ENCODE measurements at places on chromosomes 7 and 10. TPM values are rescaled to one million over a fixed set of nuclear protein-coding genes. Genes with fewer than 3 reads are reported as not detected.
A peak's percentile ranks its signal among the peaks of the same experiment; 100 is the strongest.

The MSMB gene
- not detected for total RNA-seq

The MDH2 gene
- 136 TPM for total RNA-seq

The LEP gene
- not detected for total RNA-seq

The SSC4D gene
- 0.60 TPM for total RNA-seq

The CALN1 gene
- not detected for total RNA-seq

The ENTPD1 gene
- total RNA-seq, result not detected

The OR2A5 gene
- not detected for total RNA-seq

DNA sequence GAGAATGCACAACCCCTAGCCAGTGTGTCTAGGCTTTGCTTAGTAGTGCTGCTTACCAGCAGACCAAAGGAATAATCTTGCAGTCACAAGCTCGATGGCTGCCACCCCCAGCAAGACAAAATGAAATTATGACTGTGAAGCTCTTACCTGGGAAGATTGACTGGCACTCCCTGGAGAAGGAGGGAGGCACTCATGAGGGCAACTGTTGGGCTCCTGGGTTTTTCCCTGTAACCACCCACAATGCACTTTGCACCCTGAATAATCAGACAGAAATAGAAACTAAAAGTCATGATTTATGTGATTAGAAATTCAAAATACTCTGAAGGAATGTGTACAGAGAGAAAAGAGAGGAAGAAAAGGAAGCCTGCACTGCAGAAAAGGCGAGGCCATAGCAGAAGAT, 144.3 kb upstream of the DGKB start:
- no peak for DNase-seq

GRCh38 chr10:105291571-105291970, 650.5 kb downstream of the SORCS3 start:
- no peak for DNase-seq

DNA sequence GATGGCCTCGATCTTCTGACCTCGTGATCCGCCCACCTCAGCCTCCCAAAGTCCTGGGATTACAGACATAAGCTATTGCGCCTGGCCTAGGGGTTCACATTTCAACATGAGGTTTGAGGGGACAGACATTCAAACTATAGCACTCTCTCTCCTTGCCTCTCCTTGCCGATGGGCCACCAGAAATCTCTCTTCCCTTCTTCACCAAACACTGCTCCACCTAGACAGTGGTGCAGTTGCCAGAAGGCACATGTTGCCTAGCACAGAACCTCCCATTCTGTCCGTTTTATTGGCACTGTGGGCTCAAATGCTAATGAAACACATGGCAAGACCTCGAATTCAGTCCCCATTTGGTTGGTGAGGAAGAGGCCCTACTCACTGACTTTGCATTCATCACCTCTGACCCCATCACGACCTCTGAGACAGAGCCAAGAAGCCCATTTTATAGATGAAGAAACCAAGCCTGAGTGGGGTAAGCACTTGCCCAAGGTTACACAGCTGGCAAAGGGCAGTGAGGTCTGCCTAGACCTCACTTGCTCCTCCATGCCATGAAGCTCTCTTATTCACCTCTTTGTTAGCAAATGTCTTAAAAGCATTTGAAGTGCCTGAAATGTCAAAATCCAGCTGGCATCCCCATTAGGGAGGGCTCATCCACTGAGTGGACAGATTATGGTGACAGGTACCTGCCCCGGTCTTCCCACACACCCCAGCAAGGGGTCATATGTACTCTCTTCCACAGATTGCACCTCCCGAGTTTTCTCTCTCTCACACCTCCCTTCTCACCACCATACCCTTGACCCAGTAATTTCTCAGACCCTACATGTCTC, 34.0 kb downstream of the GPRIN2 start:
- DNase-seq, result no peak

- no peak for DNase-seq
Measured at GRCh38 chr10:110499796-110500514, 2.2 kb downstream of the DUSP5 start.

GRCh38 chr10:13594641-13595040, 7.9 kb downstream of the PRPF18 start:
- DNase-seq, result no peak

DNA sequence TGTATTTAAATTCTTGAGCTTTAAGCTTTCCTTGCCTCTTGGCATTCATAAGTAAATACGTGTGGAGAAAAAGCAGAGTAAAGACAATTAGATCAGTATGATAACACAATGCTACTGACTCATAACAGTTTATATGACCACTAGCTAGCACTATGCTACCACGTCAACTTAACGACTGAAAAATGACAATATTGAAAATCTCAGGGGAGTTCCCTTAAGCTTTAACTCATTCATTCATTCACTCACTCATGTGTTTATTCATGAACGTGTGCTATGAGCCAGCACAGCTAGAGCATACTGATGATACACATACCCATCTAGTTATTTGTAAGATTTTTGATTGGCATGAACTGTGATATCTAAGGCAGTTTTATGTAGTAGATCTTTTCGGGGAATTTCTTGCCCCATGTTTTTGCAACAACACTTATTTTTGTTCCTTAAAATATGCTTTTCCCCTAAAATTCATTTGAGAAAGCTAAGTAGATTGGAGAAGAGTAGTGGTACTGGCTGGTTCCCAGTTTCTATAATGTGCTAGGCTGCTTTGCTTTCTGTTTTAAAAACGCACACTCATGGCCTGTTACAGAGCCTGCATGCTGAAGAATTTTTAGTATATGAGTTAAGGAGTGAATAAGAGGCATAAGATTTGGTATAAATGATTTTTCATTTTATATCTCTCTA, 57.4 kb upstream of the ACBD5 start:
- DNase-seq, result no peak

GRCh38 chr7:158564663-158565035, 23.0 kb downstream of the PTPRN2 start:
- no peak for DNase-seq

DNA sequence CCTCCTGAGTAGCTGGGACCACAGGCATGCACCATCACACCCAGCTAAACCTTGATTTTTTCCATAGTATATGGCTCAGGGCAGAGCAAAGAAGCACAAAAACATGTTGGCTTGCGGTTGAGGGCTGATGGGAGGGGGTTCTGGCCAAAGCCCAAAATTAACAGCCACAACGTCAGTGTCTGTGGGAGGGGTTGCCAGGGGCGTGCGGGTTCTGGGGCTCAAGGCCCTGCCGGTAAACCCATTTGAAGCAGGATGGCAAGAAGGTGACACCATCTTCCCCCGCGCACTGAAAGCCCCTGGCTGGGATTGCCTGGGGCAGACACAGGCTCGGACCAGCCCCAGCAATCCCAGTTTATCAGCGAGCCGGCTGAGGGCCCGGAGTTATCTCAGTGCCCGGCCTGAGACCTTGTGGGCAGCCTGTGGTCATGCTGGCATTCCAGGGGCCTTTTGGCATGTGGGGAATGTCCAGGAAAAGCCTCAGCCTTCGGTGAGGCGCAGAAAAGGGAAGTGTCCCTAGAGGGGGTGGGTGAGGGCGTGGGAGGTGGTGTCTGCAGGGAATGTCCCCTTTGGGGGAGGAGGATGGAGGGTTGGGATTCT, 167.7 kb upstream of the TNRC18 start:
- DNase-seq, result no peak

DNA sequence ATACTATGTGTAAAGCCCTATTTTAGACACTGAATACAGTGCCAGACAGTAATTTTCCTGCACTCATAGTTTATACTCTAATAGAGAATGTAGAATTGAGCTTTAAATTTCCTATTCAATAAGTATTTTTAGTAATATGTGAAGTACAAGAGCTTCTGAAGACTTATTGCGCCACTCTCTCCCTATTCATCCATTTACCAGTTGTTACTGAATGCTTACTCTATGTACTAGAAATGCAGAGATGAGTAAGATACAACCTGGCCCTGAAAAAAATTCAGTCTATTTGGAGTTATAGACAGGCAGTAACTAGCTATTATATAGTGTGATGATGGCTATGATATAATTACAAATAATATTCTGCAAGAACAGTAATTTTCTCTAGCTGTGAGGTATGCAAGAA, 98.8 kb downstream of the ADK start:
- no peak for DNase-seq

GRCh38 chr7:111952783-111953182, 253.4 kb downstream of the DOCK4 start:
- no peak for DNase-seq

- no peak for DNase-seq
Measured at GRCh38 chr7:139721821-139722220, 56.0 kb downstream of the HIPK2 start.

GRCh38 chr10:77710759-77711682, 73.4 kb upstream of the KCNMA1 start:
- DNase-seq, result peak; percentile 66

DNA sequence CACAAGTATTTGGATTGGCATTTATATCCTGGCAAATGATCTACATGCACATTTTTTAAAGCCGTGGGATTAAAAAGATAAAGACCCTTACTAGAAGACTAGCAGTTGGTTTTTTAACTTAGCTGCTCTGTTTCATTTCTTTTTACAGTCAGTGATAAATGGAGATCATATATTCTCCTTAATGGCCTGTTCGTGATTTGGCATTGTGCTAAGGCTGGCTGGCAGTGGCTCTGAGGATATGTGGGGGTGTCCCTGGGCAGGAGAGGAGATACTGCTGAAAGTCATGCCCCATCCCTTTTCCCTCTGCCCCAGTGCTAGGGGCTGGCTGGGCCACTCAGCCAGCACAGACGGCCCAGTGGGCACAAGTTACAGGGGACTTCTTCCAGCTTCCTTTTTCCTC, 341.7 kb downstream of the PRPF18 start:
- DNase-seq, result no peak

- peak; percentile 80 for DNase-seq
Measured at GRCh38 chr7:74206589-74207120, 3.2 kb upstream of the LAT2 start.

DNA sequence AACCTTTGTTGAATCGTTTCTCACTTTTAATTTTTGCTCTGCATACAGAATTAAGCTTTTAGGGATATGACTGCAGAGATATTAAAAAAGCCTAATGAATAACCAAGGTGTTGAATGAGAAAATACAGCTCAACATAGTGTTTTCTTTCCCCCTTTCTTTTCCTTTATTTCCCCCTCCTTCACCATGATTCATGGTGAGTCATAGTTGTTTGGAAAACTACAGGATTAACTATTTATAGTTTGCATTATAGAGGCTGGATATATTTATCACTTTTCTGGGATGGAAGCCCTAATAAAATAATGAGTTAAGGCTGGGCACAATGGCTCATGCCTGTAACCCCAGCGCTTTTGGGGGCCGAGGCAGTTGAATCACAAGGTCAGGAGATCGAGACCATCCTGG, 115.0 kb downstream of the DNAJB9 start:
- DNase-seq, result no peak

DNA sequence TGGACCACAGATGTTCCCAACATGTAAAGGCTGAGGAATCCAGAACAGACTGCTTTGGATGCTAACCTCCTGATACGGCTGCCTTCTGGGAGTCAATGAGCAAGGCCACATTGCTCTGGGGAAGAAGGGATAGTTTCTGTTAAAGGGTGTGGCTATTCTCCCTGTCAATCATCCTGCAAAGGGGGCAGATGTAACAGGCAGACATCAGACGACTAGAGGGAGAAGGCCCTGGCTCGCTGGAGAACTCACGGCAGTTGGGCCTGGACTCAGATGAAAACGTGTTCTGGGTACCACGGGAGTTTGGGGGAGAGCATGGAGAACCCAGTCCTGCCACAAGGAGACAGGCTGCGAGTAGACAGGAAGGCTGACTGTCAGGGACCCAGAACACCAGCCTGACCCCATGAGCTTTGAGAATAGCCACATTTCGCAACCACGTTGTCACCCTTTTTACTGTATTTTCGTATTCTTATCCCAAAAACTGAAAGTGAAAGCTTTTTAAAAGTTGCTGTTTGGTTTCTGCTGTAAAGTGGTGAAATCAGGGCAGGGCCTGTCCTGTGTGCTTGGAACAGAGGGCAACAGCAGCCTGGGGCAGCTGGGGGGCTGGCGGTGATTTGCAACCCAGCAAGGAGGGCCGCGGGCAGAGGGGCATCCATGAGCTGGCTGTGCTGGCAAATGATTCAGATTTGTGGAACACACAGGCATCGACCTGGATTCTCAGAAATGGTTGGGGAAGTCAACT, 95.3 kb downstream of the MYOF start:
- peak; percentile 21 for DNase-seq

- no peak for DNase-seq
Measured at GRCh38 chr10:5198386-5198785, 1.7 kb downstream of the AKR1C4 start.

GRCh38 chr10:13115832-13116803, 16.2 kb downstream of the OPTN start:
- peak; percentile 47 for DNase-seq

DNA sequence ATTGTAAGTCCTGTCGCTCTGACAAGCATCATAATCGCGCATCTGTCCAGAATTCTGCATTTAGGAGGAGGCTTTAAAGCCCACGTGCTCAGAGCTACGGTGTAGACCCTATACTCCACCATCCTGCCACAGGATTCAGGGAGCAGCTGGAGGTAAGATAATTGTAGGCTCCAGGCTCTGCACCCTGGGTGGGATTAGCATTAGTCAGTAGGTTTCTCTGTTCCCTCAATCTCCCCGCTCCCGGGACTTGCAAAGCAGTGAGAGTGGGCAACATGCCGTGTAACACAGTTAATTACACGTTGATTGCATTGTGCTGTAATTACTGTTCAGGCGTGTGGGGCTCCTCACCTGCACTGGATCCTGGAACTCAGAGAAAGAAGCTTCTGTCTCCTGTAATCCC, 89.3 kb upstream of the CUX1 start:
- DNase-seq, result no peak

DNA sequence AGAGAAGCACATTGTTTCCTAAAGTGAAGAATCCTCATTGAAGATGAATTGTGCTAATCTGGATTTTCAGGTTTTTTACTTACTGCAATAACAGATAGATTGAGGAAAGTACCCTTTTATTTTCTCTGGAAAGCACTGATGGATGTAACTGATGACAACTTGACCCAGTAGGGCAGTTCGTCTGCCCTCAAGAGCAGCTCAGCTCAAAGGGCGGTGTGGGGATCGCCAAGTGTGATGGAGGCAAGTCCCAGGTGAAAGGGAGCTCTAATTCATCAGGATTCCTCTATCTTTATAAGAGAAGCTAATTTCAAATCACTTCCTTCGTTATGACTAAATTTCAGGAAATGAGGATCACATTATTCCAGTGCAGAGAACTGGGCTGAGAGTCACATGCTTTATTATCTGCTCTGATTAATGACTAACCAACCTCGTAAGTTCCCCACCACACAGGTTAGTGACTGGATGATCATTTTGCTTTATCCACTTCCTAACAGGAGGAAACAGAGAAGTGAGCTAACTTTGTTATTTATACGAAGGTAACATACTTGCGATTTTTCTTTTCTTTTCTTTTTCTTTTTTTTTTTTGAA, 98.8 kb downstream of the PFKFB3 start:
- no peak for DNase-seq

- no peak for DNase-seq
Measured at GRCh38 chr7:562374-562675, 42.7 kb upstream of the PDGFA start.

GRCh38 chr7:132580277-132580676, 4.0 kb upstream of the PLXNA4 start:
- no peak for DNase-seq

GRCh38 chr10:17578603-17579002, 38.6 kb downstream of the HACD1 start:
- no peak for DNase-seq

- no peak for DNase-seq
Measured at GRCh38 chr7:94612253-94612652, 43.7 kb downstream of the SGCE start.

- no peak for DNase-seq
Measured at GRCh38 chr7:99955247-99955646, 20.6 kb downstream of the AZGP1 start.

All from activated CD4-positive, alpha-beta T cell treated with anti-CD3 and anti-CD28 coated beads, Interleukin-2, amount 10 ng/mL, durations not matched to agents 7 days and 5 days (primary cell).